Pancreas (tissue), 10 donors: ENCODE measurements at places on chromosomes 5 and 9.

- DNase-seq = peak; percentile 29
Measured at GRCh38 chr5:139908749-139909148, 113.1 kb downstream of the PSD2 start.

GRCh38 chr5:43007246-43007910 is 32.7 kb downstream of the ANXA2R start:
- DNase-seq = no peak

DNA sequence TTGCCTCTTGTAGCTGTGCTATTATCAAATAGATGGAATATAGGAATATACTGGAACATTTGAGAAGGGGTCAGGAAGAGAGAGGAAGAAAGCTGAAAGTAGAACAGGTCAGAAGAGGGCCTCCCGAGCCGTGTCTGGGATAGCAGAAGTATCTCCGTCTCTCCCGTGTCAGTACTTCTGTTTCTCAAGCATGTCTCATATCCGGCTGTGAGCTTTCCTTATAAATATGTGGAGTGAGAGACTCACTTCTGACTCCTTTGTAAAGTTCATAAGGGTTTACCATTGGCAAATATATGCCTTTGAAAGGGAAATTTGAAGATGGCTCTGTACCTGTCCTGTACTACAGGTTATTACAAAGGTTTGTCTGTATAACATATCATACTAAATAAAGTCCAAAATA is 50.3 kb downstream of the MOCS2 start:
- no peak for DNase-seq

DNA sequence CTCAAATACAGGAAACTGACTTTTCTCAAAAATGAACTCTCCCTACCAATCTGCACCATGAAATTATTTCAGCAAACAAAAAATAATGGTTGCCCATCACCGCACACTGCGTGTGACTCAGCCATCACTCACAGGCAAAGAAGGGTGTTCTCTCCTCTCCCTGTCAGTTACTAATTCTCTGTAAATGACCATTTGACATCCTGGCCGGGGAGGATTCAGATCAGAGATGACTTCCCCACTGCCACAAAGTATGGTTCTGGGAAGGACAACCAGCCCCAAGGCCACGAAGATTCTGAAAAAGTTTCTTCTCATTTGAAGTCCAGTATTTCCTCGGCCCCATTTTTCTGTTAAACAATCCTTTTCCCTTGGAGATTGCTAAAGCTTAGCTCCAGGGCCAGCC is 199.4 kb downstream of the AUH start:
- no peak for DNase-seq

DNA sequence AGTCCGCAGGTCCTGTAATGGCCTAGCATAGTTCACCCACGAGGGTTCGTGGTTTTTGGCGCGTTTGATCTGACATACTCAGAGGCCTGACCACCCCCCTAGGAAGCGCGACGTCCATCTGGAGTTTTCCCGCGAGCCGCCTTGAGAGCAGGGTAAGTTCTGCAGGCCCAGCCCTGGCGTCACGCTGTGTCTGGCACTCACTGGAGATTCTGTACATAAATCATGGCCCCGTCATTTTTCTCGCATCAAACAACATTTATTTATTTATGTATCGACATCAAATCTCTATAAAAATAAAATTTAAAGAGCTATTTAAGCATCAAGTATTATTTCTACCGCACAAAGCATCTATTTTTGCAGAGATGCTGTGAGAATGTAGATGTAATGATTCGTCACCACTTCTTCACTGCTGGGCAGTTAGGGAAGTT is 437 bp upstream of the TRIM41 start:
- no peak for DNase-seq

- DNase-seq = peak; percentile 32
Measured at GRCh38 chr9:137606734-137607138, 1.2 kb downstream of the ARRDC1 start.

DNA sequence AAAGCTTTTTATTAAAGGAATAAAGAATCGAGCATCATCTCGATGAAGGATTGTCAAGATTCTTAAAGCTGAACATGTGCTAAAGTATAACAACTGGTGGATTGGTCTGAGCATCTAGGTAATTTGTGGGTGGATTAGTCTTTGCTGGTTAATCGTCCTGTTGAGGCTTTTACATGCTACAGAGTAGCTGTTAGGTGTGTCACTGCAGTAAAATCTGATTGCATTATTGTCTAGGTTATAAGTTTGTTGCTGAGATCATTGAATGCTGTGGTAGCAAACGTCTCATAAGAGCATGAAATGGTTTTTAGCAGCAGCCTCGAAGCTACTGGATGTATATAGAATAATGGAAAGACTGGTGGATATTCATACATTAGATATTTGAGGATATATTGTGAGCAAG is 7.2 kb downstream of the FBXO38 start:
- no peak for DNase-seq

DNA sequence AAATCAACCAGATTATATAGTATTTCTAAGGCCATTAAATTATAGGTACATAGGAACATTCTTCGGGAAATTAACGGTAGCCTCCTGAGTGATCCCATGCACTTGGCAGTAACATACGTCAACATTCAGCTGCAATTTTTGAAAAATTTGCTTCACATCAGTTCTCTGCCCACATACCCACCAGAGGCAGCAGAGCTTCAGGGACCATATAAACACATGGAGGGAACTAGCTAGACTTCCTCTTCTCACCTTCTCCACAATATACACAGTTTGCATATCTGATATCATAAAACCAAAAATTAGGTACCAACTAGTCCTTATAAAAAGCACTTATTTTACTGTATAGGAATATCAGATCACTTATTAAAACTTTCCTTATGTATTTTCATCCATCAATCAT is 4.8 kb downstream of the PSIP1 start:
- no peak for DNase-seq

- no peak for DNase-seq
Measured at GRCh38 chr5:160310552-160311295, 1.6 kb downstream of the CCNJL start.

GRCh38 chr5:23476580-23476979 is 30.8 kb upstream of the PRDM9 start:
- DNase-seq = no peak

DNA sequence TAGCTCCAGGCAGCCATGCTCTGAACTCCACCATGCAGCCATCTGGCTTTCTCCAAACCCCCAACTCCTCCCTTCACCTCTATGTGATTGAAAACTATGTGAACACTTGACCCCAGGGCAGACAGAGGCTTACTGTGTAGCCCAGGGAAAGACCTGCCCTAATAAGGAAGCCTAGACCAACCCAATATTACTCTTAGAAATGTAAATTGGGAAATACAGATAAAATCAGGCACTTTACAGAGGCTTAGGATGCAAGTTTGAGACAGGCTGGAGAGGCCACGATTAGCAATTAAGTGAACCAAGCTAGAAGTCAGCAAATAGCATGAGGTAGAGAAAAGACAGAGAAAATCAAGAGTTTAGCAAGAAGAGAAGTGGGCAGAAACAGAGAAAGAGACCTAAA is 141.7 kb upstream of the ABCA1 start:
- DNase-seq = no peak

DNA sequence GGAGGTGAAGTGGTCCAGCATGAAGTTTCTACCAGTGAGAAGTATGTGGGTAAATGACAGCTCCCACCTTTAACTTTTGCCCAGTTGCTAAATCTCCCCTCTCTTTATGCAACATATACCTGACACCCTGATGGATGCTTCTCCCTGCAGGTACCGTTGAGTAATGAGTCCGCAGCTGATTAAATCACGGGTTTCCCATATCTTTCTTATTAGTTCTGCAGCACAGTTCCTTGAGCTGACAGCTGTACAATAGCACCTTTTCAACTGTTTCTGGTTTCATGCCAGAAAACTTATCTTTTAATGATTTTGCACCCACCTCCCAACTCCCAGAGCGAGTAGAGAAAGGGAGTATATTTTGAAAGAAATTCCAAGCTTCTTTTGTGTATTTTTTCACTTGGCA is 161.0 kb upstream of the TUT7 start:
- DNase-seq = no peak

- DNase-seq = no peak
Measured at GRCh38 chr5:17054911-17055310, 118.8 kb upstream of the MYO10 start.

DNA sequence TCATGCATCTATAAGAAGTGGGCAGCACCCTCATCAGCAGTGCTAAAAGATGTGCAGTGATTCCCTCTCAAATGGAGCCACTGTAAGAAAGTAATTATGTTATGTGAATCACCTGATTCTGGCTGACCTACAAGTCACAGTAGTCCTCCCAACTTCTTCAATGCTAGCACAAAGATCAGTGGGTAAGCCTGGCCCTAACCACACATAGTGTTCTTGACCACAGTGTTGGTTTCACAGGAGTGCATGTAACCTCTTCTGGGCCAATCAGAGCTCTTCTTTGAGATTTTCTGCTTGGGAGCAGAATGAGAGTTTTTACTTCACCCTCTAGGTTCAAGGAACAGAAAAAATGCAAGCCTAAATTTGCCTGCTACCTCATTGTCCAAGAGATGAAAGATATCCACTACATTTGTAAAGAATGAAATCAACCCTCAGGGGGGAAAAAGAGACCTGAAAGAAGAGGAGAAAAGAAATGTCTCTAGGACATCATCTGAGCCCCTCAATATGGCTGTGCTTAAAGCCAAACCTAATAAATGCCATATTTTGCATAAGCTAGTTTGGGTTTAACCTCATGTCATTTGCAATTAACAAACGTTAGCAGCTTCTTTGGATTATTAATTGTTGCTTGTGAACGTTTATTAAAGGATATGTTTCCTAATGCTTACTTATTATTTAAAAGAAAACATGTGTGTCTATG is 65.3 kb upstream of the ADRB2 start:
- DNase-seq = no peak

GRCh38 chr9:2657427-2657826 is 35.8 kb downstream of the VLDLR start:
- no peak for DNase-seq

DNA sequence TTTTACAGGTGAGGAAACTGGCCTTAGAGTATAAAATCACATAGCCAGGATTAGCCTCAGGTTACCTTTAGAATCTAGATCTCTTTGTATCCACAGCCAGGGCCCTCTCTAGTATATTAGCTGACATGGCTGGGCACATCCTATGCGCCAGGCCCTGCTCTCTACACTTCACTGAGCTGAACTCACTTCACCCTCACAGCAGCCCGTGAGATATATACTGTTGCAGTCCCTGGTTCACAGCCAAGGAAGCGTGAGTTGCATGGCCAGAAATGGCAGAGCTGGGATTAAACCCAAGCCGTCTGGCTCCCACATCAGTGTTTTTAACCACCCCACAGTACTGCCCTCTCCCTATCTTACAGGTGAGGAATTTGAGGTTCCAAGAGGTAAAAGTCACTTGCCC is 58.4 kb downstream of the DAB2IP start:
- DNase-seq = no peak

GRCh38 chr5:78526049-78526525 is 122.5 kb downstream of the LHFPL2 start:
- DNase-seq = no peak

GRCh38 chr9:84893419-84894128 is 224.0 kb downstream of the NTRK2 start:
- no peak for DNase-seq

- no peak for DNase-seq
Measured at GRCh38 chr9:7303907-7304626, 495.5 kb downstream of the DMAC1 start.

- no peak for DNase-seq
Measured at GRCh38 chr9:5419987-5420386, 17.7 kb downstream of the PLGRKT start.

GRCh38 chr9:19294219-19294618 is 63.7 kb downstream of the DENND4C start:
- no peak for DNase-seq

DNA sequence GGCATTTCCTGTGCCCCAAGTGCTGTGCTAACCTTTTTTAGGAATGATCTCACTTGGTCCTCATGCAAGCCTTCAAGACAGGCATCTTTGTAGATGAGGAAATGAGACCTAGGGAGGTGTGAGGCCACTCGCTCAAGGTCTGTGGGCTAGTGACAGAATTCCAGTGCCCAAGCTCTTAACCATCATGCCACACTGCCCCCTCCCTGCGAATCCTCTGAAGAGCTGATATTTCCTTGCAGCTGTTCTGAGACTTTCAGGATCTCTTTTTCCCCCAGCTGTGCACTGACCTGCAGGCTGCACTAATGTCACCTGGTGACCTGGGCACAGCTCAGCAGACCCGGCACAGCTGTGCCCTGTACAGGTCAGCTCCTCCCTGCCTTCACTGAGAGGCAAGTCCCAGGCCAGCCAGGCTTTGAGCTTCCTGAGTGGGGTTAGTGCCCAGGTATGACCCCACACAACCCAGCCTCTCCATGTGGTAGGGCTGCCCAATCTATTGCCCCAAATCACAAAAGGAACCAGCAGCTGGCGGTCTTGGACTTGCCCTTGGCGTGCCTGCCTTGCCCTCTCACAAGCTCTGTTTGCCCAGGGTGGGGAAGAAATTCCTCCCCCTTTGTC is 32.7 kb downstream of the MORN5 start:
- no peak for DNase-seq

- DNase-seq = no peak
Measured at GRCh38 chr5:150026682-150027172, 26.2 kb downstream of the HMGXB3 start.

DNA sequence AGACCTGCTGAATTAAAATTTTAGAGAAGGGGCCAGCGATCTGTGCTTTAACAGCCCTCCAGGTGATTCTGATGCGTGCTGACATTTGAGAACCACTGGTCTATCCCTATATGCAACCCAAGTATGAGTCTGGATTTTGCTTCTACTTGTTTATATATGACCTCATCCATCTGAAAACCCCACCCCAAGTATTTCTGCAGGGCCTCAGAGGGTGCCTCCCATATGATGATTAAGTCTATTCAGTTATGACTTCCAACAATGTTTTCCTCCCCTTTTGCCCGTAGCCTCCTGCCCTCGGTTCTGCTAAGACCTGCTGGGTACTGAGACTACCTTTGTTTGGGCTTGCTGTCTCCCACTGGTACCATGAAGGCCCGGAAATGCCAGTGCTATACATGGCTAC is 376.0 kb upstream of the SMARCA2 start:
- DNase-seq = no peak

DNA sequence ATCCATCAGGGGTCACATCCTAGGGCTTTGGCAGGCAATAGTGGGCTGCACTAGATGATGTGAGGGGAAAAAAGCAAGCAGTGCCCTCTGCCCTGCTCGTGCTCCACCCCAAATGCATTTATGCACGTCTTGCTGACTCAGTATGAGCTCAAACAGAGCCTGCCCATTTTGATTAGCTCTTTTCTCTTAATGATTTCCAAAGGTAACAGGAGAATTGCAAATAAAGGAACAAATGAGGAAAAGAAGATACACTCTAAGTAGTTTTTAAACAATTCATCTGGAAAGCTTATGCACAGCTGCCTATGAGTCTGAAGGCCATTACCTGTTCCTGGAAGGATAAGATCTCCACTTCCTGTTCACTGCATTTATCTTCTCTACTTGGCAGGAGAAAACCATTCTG is 364.2 kb downstream of the TMEM232 start:
- DNase-seq = no peak
